Mesothelial cell of epicardium (in vitro differentiated cells): ENCODE measurements at places on chromosomes 16 and 17.

- no peak for DNase-seq
Observed at GRCh38 chr17:68868708-68869107, 86.5 kb downstream of the ABCA8 start.

- DNase-seq = no peak
Observed at GRCh38 chr16:66137853-66138252, 228.6 kb upstream of the CDH5 start.

- no peak for DNase-seq
Observed at GRCh38 chr17:47692137-47692894, 1.6 kb upstream of the TBKBP1 start.

DNA sequence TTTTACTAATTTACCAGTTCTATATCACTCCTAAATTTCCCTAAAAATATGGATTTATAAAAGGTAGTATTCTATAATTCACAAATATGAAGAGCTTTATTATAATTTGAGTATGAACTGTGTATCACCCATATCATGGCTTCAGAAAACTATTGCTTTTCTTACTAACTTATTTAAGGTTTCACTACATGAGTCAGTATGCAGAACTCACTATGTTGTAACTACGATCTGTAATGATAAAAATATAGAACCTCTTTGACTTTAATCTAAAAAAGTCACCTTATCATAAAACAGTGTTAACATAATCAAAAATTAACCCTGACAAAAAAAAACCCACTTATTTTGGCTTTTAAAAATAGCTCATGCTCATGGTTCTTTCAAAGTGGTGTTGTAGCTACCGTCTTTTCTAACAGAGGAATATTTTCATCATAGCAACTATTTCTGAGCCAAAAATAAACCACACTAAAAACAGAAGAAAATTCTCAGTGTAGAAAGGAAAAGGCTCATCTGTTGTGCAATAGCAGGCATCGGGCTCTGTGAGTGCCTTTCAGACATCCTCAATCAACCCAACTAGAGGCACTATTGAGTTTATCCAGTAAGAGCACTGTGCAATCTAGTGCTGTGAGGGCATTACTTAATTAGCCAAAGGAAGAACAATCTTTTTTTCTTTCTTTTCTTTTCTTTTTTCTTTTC is 42.1 kb downstream of the ITGAM start:
- no peak for DNase-seq

GRCh38 chr16:65884018-65884417 is 482.5 kb upstream of the CDH5 start:
- DNase-seq = no peak

DNA sequence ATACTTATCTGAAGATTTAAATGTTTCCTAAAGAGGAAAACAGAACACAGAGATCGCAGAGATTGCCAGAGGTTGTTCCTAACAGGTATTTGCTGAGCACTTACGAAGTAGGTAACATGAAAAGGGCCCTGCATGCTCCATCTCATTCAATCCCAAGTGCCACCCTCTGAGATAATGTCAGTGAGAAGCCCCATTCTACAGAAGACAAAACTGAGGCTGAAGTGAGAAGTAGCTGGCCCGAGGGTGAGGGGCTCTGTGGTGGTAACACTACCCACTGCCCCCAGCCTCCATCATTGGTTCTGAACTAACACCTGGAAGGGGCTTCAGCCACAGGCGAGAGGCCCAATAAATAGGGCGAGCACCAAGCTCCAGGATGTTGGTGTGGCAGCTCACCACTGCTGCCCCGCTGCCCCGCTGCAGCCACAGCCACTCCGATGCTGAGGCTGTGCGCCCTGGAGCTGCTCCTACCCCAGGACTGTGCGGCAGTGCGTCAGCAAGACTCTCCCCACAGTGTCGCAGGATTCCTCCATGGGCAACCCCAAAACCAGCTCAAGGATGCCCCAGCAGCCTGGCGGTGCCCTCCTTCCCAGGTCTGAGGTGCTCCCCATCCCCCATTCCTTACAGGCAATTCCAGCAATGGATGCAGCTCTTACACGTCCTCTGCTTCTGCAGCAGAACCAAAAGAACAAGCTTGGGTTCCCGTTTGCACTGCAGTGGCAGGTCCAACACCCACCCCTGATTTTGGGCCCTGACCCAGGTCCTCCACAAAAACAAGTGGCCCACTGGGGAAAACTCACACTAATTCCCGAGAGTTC is 10.3 kb downstream of the FLCN start:
- no peak for DNase-seq

DNA sequence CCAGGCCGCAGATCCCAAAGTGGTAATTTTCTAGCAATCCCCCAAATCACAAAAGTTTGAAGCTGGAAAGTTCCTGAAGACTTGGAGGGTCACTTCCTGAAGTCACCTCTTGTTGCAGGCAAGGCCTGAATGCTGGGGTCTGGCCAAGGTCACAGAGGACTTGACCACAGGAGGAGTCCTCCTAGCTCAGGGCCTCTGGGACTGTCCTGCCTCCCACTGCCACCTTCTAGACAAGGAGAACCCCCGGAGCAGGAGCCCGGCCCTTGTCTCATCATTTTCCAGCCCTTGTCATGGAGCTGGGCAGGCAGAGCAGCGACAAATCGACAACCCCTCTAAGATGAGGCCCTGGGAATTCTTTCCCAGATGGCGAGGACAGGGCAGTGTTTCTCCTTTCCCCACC is 330 bp downstream of the CDH16 start:
- DNase-seq = no peak

GRCh38 chr17:30302241-30302640 is 10.5 kb upstream of the BLMH start:
- DNase-seq = no peak

DNA sequence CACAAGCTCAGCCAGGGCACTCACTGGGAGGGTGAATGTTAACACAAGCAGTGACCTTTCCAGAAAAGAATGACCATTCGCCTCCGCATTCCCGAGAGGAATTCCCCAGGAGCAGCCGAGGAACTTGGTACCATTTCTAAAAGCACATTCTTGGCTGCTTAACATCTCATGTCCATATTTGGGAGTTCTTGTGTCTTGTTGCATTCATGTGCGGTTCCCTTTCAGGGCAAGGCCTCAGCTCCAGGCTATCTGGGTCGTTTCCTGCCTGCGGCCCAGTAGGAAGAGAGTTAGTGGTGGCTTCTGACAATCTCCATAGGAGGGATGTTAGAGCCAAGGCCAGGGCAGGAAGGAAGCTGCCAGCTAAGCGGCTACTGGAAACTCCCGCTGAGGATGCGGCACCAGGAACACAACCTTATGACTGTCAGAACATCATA is 27.8 kb upstream of the MEAK7 start:
- no peak for DNase-seq

- no peak for DNase-seq
Observed at GRCh38 chr16:27264151-27264550, 4.4 kb downstream of the NSMCE1 start.

DNA sequence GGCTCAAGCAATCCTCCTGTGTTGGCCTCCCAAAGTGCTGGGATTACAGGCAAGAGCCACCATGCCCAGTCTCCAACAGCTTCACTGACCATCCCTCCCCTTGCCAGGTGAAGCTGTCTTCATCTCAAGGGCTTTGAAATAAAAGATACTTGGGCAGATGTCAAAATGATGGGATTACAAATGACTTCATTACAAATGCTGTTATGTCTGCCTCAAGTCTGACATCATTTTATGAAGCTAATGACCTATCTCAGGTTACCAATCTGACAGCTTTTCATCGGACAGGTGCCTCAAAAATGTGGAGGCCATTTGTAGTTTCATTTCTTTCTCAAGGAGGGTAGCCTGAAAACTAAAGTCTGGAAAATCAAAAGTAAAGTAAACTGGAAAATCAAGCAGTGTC is 323.7 kb upstream of the TBX2 start:
- no peak for DNase-seq

- DNase-seq = peak; percentile 84
Observed at GRCh38 chr16:30052671-30053372, 12.7 kb upstream of the ALDOA start.

DNA sequence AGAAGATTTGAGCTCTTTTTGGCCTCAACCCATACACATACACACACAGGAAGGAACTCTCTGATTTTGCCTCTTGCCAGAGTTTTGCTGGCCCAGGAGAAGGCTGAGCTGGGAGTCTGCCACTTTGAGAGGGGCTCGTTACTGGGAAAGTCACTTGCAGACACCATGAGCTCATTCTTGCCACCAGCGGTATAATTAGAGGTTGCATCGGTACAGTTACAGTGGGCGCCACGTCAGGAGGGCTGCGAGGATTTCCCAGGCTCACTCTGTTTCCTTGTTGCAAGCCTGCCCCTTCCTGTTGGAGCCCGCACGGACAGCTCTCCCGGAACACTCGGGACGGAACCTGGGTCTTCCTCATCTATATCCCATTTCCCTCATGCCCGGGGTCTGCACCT is 3.1 kb upstream of the SDK2 start:
- no peak for DNase-seq

GRCh38 chr17:7881276-7882054 is 7.1 kb upstream of the CHD3 start:
- peak; percentile 14 for DNase-seq

DNA sequence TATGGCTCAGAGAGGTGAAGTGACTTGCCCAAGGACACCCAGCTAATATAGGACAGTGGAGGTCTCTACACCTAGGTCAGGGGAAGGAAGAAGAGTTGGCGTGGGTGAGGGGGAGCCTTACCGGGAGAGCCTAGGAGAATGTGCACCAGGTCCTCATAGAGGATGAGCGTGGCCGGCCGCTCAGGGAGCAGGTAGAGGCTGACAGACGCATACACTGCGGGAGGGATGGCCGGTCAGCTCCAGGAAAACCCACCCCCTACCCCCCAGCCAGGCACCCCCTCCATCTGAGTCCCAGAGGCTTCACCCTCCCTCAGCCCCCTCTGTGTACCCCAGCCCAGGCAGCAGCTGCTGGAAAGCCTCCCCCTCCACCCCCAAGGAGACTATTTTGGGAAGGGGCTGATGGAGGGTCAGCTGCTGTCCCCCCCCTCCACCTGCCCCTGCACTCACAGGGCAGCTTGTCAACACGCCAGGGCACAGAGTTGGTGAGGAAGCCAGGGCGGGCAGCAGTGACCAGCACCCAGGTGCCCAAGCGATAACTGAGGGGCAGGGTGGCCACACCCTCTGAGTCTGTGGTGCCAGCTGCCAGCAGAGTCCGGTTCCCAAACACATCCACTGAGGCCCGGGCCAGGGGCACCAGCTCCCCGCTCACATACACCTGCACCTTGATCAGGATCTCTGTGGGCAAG is 4.1 kb downstream of the FAM171A2 start:
- DNase-seq = no peak

DNA sequence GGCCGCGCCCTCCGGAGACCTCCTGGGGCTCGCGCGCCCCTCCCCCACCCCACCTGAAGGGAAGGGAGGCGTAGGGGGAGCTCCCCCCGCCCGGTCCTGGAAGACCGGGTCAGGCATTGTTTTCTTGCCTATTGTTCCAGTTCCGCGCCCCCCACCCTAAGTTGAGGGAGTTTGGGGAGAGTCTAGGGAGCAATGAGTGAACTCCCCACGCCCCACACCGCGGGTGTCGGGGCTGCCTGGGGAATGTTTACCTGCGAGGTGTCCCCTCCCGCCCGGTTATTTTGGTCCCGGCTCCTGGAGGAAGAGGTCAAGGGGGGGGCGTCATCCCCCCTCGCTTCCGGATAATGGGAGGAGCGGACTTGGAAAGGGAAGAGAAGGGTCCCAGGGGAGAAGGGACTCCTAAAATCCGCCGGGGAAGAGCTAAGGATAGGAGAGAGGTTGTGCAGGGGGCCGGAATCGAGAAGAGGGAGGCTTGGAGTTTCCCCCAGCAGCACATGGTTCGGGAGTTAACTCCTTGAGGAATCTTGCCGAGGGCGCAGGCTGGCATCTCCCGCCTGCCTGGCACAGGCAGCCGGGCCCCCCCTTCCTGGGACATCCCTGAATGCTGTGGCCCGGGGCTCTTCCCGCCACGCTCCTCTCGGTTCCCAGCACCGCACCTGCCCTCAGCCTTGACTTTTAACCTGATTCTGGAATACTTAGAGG is 881 bp downstream of the MLLT6 start:
- DNase-seq = no peak

DNA sequence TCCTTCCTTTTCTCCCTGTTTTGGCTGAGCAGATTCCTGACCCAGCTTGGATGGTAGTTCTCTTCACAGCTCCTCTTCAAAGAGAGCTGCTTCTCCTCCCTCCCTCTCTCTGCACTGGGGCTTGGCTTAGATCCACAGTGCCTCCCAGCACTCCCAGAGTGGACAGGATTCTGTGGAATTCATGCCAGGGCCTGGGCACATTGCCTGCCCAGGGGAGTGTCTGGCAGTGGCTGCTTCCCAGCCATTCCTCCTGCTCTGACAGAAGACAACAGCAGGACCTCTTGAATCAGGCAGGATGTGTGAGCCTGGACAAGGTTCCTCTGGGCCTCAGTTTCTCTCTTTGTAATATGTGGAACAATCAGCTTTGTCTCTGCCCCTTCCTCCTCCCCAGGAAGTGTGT is 4.5 kb upstream of the MMP28 start:
- DNase-seq = no peak

GRCh38 chr17:47694581-47695428 is 844 bp downstream of the TBKBP1 start:
- no peak for DNase-seq

- DNase-seq = no peak
Observed at GRCh38 chr17:7147772-7148171, 31.4 kb downstream of the ASGR1 start.

- DNase-seq = no peak
Observed at GRCh38 chr17:7834542-7834956, 532 bp downstream of the KDM6B start.

GRCh38 chr17:81519284-81520020 is 6.9 kb upstream of the ACTG1 start:
- DNase-seq = peak; percentile 70

GRCh38 chr16:50207652-50208051 is 54.5 kb downstream of the TENT4B start:
- DNase-seq = no peak

DNA sequence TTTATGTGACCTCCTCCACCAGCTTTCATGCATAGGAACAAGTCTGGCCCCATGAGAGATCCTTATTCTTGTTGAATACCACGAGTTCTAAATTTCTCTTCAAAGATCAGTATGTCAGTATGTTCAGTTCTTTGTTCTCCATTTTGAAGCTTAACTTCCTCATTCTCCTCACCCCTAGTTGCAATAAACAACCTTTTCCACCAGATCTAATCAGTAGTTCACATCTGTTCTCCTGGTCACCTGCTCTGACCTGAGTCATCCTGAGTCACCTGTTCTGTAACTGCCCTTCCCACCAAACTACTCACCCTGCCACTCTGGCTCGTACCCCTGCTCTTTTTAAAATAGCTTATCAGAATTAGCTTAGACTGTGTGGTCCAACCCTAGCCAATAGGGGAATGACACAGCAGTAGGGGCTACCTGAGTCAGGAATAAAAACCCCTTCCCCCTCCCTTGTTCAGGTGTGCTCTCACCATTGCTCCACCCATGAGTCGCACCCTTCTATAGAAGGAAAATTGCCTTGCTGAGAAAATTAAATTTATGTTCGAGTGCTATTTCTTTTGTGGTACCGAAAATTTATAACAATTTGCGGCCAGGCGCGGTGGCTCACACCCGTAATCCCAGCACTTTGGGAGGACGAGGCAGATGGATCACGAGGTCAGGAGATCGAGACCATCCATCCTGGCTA is 94.6 kb downstream of the EMP2 start:
- DNase-seq = no peak
